ENCODE measurements at places on chromosomes 3 and 15.

DNA sequence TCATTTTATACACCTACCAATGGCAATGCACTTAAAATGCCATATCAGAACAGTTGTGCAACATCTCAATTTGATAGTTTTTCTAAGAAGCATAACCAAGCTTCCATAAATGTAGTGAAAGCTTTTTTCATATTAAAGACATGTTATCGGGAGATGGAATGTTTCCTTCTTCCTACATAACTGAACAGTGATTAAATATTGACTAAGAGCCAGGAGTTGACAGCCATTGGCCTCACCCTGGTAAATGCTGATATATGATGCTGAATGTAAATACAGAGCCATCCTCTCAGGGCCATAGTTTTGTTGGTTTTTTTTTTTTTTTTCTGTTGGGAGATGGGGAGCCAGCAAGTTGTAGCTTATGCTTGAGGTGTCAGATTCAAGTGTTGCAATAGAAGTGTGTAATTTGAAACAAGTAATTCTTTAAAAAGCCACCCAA, 203.3 kb upstream of the IL12A start:
- no peak for DNase-seq

GRCh38 chr3:47001731-47002170, 22.3 kb downstream of the NBEAL2 start:
- no peak for DNase-seq

GRCh38 chr3:31462050-31462569, 70.6 kb upstream of the STT3B start:
- DNase-seq, result no peak

GRCh38 chr3:126322181-126322967, 34.8 kb downstream of the KLF15 start:
- DNase-seq, result no peak

DNA sequence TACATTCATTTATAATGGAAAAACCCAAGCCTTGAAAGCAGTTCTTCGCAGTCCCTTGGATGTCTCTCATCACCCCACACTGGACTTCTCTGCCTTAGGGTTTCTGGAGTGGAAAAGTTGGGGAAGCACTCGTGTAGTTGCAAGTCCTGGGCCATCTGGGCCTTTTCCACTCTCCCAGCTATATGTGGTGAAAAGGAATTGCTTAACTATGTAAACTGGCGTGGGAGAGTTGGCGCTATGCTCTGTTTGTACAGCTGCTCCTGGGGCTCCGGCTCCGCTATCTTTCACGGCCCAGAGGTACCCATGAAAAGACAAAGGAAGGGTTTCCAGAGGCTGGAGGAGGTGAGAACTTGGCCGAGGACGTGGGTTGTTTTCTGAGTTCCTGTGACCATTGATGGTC, 81.1 kb upstream of the MYZAP start:
- DNase-seq, result no peak

- no peak for DNase-seq
Measured at GRCh38 chr3:171240504-171240835, 213.9 kb upstream of the SLC2A2 start.

DNA sequence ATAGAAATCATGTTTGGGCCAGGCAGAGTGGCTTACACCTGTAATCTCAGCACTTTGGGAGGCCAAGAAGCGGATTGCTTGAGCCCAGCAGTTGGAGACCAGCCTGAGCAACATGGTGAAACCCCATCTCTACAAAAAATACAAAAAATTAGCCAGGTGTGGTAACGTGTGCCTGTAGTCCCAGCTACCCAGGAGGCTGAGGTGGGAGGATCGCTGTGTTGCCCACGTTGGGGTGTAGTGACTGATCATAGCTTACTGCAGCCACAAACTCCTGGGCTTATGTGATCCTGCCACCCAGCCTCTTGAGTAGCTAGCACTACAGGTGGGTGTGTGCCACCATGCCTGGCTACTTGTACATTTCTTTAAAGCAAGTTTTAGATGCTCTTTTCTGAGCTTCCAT, 114.3 kb downstream of the WDR76 start:
- no peak for DNase-seq

DNA sequence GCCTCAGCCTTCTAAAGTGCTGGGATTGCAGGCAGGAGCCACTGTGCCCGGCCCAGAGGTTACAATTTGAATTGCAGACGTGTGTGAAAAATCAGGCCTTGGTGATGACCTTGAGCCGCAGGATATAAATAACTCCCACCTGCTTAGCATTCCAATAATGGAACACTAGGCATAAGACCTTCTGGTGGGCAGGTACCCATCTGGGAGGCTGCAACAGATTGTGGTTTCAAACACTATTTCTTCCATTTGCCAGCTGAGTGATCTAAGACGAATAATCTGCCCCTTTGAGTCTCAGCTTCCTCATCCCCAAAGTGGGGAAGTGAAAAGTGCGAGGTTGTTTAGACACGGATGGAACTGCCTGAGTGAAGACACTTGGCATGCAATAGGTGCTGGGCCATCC, 47.7 kb upstream of the HERC1 start:
- DNase-seq, result no peak

DNA sequence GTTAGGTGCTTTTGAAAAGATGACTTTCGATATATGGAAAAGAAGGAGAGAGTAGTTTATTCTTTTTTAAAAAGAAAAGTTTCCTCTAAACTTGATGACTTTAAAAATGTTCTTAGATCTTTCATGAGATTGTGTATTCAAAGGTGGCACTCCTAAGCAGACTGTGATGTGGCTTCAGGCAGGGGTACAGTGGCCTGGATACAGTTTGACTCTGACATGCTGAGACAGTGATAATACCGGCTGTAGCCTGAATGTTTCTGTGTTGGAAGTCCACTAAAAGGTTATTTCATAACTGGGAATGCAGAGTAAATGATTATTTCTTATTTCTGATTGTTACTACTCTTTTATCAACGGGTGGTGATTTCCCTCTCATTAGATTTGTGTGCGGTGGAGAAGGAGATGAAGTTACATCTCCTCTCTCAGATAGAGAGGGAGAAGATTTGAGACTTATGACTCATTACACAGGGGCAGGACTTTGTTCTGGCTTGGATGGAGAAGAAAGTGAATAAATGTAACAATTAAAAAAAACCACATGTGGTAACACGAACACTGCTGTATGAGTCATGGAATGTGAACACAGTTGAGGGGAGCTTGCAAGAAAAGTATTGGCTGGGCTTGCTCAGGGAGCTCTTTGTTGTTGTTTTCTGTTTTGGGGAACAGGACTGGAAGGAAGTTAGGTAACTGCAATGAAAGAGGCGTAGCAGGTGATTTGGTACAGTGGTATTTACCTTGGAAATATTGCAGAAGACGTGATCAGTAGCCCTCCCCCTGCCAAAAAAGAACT, 21.6 kb downstream of the SPTSSB start:
- no peak for DNase-seq

- no peak for DNase-seq
Measured at GRCh38 chr15:39697509-39697908, 85.1 kb downstream of the FSIP1 start.

DNA sequence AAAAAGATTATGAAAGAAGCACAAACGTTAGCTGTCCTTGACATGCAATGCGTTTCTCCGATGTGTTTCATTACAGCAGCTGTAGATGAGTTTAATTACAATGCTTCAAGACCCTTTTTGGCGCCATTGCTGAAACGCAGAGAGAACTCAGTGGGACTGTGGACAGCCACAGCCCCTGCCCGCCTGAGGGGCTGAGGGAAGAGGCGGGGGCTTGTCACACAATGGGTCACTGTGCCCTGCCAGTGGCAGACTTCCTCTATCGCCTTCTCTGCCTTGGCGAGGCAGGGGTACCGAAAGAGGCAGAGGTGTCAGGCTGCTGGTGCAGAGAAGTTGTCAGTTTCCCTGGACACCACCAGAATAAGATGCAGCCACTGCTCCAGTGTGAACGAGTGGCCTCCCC, 252.0 kb downstream of the NR2F2 start:
- no peak for DNase-seq

GRCh38 chr3:151133917-151134450, 48.5 kb downstream of the MED12L start:
- DNase-seq, result no peak

- DNase-seq, result no peak
Measured at GRCh38 chr15:52112203-52112750, 298 bp downstream of the BCL2L10 start.

DNA sequence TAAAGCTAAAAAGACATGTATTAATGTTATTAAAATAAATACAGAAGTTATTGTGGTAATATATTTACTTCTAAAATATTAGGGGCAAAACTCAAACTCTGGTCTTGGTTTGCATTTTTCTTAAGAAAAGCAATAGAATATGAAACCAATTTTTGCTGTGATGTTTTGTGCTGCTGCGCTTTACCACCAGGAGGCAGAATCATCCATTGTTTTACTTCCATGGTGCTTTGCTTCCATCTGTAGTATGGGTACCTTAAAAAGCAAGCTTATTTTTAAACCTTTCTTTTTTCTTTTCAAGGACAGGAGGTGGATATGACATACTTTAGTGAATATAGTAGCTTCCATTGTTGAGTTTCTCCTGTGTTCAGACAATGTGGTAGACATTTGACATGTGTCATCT, 46.6 kb upstream of the MRPL3 start:
- no peak for DNase-seq

GRCh38 chr15:98658831-98659699, 10.7 kb downstream of the IGF1R start:
- DNase-seq, result no peak

DNA sequence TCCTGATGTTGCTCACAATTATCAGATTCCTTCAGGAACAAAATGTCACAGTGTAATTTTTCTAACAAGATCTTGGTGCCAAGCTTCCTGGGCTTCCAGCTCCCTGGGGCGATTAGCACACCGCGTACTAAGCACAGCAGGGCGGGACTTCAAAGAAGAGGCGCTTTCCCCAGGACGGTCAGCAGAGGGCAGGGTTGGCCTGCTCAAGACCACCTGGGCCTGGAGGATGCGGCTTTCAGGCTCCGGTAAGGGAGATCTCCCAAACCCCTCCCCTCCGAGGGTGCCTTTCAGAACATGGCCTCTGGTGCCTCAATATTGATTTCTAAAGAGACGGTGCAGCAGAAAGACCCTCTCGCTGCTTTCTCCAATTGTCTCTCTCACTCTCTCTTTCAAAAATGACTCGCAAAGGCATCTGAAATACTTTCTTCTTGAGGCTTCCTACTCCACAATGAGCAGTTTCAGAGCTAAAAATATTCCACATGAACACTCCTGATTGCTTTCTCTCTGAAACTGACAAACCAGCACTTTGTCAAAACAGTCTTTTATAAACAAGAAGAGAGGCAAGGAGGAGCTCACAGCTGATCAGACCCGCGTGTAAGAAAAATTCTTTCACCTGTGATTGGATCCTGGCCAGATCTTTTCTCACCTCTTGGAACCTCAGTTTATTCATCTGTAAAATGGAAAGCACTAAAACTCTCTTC, 154.0 kb downstream of the ADAMTS9 start:
- peak; percentile 34 for DNase-seq

DNA sequence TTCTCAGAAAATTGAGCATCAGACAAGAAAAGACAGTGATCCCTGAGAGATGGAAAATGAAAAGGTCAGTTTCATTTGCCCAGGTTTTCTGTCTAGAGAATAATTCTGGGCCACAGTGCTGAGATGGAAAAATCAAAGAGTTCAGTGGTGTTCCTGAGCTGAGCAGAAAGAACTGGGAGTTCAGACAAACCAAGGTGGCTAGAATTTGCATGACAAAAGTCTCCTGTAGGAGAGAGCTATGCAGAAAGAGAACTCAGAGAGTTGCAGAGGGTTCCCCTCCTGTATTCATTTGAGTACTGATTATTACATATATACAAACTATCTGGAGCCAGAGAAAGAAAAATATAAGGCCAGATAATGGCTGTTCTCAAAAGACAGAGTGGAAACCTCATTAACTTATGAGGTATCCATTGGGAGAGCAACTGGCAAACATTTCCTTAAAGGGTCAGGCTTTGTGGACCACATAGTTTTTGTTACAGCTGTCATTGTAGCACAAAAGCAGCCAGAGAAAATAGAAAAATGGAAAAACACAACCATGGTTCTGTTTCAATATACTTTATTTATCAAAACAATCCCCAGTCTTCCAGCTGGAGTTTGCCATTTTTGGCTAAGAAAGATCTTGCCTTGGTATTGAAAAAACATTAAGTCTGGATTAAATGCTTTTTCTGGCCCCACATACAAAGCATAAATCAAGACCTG, 1004.1 kb downstream of the TBL1XR1 start:
- no peak for DNase-seq

All from GM19239 (cell line).